ENCODE measurements at places on chromosomes 6 and 20.
A peak's percentile ranks its signal among the peaks of the same experiment; 100 is the strongest.

GRCh38 chr6:126117251-126117650, 130.9 kb downstream of the TRMT11 start:
- DNase-seq, result no peak

GRCh38 chr6:100342830-100343229, 121.9 kb downstream of the SIM1 start:
- DNase-seq, result no peak

- DNase-seq, result peak; percentile 33
These were observed at the start of gene SYCP2L for GRCh38 chr6:10886691-10887502. SYCP2L (plus strand) TSS chr6:10887052; CDS start chr6:10887127, 75 bp downstream.

DNA sequence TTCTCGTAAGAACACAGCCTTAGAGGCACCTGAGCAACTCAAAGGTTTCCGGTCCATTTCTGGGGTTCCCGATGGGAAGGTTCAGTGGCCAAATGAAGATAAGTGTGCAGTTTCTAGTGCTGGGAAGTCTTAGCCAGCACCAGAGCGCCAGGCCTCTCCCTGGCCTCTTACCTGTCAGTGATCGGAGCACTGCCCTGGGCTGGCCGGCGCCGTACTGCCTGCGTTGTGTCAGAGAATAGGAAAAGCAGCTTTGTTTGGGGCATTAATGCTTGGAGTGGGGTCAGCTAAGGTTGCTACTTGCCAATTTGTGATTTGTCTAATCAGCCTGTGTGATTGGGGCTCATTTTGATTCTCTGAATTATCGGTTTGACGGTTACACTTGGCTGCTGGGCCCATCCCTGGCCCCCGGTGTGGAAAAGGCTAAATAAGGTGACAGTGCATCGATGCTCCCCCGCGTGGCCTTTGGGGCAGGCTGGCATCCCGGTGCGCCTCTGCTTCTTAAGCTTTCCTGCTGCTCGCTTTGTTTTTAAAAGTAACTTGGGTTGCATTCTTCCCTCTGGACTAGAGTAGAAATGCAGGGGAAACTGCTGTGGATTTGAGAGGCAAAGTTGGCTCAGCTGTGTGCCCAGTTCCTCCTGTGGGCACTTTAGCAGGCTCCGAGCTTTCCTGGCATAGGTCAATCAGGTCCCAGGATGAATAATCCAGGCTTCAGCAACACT, 51.8 kb downstream of the TCP11 start:
- DNase-seq, result no peak

GRCh38 chr20:21389368-21389767, 8.0 kb downstream of the NKX2-4 start:
- DNase-seq, result no peak

DNA sequence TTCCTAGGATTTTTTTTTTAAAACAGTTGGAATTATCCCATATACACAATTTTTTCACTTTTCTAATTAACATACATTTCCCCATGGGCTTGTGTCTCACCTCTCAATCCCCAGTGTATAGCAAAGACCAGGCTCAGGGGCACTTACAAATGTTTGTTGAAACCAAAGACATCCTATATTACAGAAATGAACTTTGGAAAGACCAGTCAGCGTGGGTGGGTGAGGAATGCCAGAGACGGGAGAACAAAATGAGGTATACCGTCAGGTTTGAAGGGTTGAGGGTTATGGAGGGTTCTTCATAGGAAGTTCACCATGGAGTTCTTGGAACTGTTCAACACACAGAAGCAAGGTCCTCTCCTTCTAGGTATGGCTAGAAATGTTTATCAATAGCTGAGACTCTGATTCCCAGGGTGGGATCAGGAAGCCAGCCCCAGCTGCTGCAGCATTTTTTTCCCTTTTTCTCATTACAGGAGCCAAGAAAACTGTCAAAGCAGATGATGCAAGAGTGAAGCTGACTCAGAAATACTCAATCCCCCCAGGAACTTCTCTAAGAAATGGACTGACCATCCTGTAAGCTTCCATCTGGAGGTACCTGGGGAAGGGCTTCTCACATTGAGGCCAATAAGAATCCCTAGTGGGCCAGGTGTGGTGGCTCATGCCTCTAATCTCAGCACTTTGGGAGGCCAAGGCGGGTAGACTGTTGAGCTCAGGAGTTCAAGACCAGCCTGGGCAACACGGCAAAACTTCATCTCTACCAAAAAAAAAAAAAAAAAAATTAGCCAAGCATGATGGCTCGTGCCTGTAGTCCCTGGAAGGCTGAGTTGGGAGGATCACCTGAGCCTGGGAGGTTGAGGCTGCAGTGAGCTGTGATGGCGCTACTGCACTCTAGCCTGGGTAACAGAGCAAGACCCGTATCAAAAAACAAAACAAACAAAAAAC, 15.9 kb upstream of the TBC1D20 start:
- no peak for DNase-seq

- DNase-seq, result no peak
These were observed 700.8 kb downstream of the RFPL4B start for GRCh38 chr6:113047932-113048331.

GRCh38 chr6:4358414-4359107, 223.2 kb upstream of the ECI2 start:
- DNase-seq, result peak; percentile 96

- peak; percentile 85 for DNase-seq
These were observed 117.3 kb downstream of the QRSL1 start for GRCh38 chr6:106746652-106747051.

- DNase-seq, result peak; percentile 32
These were observed 4.1 kb upstream of the TAF4 start for GRCh38 chr20:62069741-62070216.

GRCh38 chr6:134667111-134667510, 282.8 kb downstream of the ALDH8A1 start:
- DNase-seq, result no peak

- DNase-seq, result no peak
These were observed 46.9 kb downstream of the MMUT start for GRCh38 chr6:49416195-49416594.

GRCh38 chr6:132298344-132298949, 102.8 kb downstream of the MOXD1 start:
- peak; percentile 13 for DNase-seq

DNA sequence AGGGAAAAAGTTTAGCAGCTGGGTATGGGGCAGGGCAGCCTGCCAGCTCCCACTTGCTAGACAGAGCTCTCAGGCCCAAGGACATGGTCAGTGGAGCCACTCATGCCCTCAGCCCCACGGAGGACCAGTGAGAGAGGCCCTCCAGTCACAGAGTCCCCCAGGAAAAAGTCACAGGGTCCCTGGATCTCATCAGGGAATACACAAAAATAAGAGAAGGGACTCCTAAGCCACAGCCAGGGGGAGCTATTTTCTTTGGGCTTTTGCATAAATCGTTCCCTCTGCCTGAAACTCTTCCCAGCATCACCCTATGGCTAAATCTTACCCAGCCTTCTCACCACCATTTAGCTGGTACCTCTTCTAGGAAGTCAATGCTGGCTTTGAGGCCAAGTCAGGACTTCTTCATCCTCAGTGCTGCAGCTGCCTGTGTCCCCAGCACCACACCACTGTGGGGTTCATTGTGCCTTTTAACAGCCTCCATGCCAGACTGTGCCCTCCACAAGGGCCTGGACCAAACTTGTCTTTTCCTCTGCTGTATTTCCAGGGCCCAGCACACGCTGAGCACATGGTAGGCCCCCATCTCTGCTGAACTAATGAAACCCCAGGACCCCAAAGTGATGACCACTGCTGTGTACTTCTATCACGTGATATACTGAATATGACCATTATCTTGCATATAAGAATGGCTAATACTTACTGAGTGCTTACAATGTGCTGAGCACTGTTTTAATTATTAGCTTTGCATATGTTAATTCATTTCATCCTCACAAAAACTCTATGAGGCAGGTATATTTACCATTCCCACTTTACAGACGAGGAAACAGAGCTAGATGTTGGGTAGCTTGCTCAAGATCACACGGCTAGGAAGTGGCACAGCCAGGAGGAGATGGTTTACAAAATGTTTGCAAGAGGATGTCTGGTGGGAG, 2.0 kb downstream of the ZNF335 start:
- DNase-seq, result peak; percentile 77

- DNase-seq, result peak; percentile 54
These were observed 50.2 kb downstream of the IYD start for GRCh38 chr6:150418827-150419594.

- no peak for DNase-seq
These were observed 13.1 kb downstream of the LIN28B start for GRCh38 chr6:104969785-104970581.

DNA sequence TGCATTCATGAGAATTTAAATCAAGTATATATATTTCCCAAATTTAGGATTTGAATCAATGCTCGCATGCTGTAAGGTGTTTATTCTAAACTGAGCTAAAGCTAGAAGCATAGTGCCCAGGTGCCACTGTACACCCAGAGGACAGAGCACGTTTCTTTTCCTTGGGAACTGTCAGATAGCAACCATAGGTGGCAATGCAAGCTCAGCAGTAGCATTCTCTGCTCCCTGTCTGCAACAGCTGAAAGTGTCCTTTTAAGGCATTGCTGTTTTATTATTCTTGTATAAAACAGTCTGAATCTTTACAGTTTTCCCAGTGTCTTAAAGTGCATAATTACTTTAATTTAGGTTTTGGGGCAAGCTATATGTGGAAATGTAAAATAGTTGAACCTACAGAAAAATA, 443.4 kb upstream of the MMS22L start:
- no peak for DNase-seq

- DNase-seq, result no peak
These were observed 48.1 kb upstream of the TNFRSF21 start for GRCh38 chr6:47357827-47358226.

DNA sequence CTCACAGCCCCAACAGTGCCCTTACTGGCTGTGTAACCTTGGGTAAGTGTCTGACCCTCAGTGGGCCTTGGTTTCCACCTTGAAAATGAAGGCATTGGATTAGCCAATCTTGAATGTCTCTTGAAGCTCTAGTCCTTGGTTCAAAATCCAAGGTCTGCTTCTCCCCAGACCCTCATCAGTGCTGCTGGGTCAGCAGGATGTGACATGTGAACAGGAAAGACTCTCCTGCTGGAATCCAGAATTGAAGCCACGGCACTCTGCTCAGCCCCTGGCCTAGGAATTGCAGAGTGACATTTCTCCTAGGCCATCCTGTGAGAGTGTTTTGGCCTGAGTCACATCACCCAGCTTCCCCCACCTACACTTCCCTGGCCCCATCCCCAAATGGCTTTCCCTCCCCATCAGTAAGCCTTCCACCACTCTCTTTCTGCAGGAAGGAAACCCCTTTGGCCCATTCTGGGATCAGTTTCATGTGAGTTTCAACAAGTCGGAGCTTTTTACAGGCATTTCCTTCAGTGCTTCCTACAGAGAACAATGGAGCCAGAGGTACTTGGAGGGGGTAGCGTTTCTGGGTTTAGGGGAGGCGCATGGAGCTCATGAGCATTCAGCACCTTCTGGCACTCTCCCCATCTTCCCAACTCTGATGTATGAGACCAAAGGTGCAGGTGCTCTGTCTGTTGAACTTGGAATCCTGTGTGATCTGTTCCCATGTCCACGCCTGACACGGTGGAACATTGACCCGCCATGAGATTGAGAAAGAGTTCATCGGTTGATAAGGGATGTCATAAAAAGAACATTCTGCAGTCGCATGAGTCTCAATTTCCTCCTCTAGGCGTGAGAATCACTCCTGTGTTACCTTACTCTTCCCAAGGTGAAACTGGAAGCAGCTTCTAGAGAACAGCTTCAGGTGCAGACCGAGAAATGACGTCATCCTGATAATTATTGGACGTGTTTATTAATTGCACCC, 8.8 kb downstream of the POFUT1 start:
- DNase-seq, result no peak

DNA sequence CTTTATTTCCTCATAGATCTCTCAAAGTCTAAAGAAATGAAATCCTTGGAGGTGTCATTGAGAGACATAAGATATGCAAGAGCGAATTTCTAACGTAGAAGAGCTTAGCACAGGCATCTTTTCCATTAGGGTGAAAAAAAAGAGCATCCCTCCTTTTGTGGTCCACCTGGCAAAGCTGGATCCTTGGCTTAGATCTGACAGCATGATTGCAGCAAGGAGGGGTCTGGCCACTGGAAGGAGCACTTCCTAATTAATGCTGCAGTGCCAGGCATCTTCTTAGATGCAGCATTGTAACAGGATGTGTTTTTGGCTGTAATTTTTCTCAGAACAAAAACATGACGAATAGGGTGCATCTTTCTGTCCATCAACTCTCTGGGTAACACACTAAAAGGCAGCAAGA, 60.1 kb upstream of the TFAP2D start:
- DNase-seq, result no peak

DNA sequence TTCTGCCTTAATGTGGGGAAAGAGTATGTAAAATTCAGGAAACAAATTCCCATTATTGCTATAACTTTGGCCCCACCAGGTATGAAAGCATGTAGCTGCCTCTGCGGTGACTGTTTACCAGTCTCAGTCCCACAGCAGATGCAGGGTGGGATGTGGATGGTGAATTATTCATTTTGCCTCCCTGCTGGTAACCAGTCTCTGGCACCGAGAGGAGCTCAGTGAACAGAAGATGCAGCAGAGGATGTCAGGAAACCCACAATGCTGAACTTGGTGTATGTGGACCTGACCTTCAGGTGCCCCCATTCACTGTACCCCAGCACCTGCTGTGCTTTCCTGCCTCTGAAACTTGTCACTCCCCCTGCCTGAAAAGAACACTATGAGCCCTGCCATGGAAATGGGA, 8.8 kb upstream of the METTL24 start:
- no peak for DNase-seq

- DNase-seq, result no peak
These were observed 261.9 kb downstream of the CDH26 start for GRCh38 chr20:60219984-60220562.

DNA sequence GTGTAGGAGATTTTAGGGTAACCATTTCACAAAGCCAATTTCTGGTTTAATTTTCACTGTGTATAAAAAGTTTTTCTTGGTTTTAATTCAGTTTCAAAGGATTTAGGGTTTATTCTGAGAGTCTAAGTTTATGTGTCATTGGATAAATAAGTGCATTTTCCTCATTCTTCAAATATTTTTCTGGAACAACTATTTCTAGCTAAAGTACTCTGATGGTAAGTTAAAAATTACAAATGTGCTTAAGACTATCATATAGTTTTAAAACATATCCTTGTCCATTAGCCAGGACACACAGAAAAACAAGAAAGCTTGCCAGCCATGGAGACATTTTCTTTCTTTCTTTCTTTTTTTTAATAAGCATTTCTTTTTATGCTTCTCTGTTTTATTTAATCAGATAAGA, 333.0 kb downstream of the RFPL4B start:
- no peak for DNase-seq

- no peak for DNase-seq
These were observed 15.9 kb upstream of the SLC9A8 start for GRCh38 chr20:49796600-49797343.

- DNase-seq, result no peak
These were observed 413.0 kb upstream of the RUNX2 start for GRCh38 chr6:44915111-44915510.

GRCh38 chr6:124947971-124948451, 14.2 kb upstream of the RNF217 start:
- no peak for DNase-seq

All from RWPE1 (cell line).